CD4-positive, CD25-positive, alpha-beta regulatory T cell (primary cell): ENCODE measurements at places on chromosomes 1 and 21.

DNA sequence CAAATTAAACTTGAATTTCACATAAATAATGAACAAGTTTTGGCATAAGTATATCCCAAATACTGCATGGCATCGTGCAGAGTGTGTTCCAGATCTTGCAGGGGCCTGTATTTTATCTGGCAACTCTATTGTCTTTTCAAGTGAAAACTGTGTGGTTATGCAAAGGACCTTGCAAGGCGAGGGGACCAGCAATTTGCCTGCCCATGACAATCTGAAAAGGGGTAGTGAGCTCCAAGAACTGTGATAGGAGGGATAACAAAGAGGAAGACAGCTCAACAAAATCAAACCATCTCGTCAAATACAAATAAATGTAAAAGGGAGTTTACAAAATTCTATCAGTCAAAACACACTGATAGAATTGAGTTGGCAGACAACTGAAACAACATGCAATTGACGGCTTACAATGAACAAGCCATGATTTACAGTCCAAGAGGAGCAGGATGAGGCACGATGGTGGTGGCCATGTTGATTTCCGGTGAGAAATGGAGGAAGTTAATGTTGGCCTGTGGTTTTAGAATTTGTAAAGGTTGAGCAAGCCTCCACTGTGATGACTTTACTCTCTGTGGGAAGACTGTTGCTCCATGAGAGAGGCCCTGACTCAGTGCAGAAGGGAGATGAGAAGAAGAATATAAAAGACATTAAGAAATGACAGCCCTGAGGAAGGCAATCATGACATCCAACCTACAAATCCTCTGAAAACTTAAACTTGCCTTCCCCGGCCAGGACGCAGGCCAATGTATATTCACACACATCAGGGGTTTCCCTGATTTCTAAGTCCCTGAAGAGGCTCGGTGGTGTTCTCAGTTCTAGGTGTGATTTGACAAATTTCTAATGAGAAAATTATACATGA lies 132.2 kb downstream of the ADSS2 start:
- DNase-seq: peak; percentile 59

GRCh38 chr21:14319805-14320204 lies 63.1 kb downstream of the HSPA13 start:
- no peak for DNase-seq

DNA sequence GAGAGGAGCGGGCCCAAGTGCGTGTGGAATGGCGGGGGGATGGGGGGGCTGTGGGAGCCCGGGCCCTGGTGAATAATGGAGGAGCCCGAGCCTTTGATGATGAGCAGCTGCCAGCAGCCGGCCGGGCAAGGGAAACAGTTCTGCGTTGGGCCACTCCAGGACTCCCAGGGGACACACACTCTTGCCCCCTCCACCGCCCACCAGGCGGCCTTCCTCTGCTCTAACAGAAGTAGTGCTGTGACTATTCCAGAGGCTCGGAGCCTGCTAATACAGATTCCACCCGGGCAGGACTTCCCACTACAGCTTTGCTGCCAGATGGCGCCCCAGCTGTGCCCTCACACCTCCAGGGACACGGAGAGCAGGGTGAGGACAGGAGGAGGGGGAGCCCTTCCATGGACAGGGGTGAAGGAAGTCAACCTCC lies 48.2 kb upstream of the LRP8 start:
- DNase-seq: no peak

DNA sequence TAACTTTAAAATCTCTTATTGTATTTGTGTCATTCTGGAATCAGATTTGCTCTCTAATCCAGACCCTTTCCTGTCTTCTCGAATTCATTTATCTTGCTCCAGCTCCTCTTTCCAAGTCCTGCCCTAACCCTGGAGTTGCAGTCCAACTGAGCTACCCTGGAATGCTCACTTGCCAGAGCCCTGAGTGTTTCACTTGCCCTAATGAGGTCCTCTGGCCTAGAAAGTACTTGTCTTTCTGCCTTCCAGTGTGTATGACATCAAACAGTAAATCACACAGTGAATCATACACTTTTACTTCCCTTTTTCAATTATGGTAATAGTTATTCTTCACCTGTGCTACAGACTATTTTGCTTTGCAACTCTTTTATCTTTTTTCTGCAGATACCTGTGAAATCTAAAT lies 96.9 kb downstream of the NEK7 start:
- DNase-seq: no peak

DNA sequence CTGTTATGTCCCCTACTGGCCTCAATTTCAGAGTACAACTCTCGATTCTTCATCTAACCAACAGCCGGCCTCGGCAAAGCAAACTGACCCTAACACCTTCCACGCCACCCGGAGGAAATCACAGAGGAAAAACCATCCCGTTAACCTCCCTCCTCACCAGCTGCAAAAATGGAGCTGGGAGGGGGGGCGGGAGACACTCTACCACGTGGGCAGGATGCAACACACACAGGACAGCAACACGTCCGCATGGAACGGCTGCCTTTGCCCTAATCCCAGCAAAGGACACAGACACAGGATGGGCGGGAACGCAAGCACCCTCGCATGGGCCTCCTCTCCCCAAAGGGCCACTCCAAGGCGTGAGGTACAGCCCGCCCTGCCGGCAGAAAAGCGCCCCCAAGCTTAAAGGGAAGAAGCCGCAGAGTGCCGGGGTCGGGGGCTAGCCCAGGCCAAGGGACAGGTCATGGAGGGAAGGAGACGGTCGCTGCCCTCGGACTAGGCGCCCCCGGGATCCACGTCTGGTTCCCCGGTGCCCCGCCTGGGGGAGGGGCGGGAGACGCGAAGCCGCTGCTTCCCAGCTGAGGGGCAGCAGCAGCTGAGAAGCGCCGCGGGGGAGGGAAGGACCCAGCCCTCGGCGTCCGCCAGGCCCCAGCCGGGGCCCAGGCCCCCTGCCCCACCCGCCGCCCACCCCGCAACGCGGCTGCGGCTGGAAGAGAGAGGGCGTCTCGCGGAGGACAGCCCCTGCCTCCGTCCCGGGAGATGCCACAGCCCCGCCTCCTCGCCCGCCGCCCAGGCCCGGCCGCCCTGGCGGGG lies 590 bp downstream of the FOXJ3 start:
- no peak for DNase-seq

DNA sequence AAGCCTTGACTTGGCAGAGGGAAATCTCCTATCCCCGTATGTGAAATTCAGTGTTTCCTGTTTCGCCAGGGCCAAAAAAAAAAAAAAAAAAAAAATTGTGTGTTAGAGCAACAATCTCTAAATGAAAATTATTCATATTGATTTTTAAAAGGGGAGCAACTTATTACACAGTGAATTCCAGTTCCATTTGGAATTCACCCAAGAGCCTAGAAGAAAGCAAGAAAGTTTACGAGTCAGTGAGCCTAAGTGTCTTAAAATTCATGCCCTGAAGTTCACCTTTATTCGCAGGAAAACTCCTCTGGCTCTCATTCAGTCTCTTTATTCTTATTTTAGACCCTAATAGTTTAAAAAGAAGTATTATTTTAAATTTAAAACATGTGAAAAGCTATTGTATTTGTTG lies 42.1 kb upstream of the HUNK start:
- DNase-seq: no peak

GRCh38 chr1:178258536-178258935 lies 164.6 kb downstream of the RASAL2 start:
- DNase-seq: no peak

DNA sequence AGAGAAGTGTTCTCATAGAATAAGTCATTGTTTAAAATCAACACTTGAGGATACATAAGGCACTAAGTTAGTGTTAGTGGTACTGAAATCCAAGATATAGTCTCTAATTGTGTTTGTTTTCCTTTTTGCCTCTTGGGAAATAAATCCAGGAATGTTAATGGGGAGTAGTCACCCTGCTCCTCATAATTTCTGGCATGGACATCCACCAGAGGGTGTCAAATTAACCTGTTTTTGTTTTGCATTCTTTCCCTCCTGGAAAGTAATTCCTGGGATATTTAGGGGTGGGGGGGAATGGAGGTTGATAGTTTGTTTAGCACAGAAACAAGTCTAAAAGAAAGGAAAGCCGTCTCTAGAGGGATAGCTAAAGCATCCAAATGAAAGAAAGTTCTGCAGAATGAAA lies 87.8 kb upstream of the MAP1LC3C start:
- DNase-seq: no peak

- no peak for DNase-seq
Observed at GRCh38 chr1:109263234-109263596, 13.9 kb downstream of the CELSR2 start.

GRCh38 chr1:231778009-231778719 lies 151.6 kb downstream of the DISC1 start:
- no peak for DNase-seq

GRCh38 chr1:236576004-236576403 lies 28.3 kb downstream of the HEATR1 start:
- no peak for DNase-seq

- DNase-seq: no peak
Observed at GRCh38 chr21:26946744-26947446, 20.0 kb downstream of the ADAMTS5 start.

GRCh38 chr1:235767795-235768194 lies 98.9 kb downstream of the LYST start:
- DNase-seq: no peak

DNA sequence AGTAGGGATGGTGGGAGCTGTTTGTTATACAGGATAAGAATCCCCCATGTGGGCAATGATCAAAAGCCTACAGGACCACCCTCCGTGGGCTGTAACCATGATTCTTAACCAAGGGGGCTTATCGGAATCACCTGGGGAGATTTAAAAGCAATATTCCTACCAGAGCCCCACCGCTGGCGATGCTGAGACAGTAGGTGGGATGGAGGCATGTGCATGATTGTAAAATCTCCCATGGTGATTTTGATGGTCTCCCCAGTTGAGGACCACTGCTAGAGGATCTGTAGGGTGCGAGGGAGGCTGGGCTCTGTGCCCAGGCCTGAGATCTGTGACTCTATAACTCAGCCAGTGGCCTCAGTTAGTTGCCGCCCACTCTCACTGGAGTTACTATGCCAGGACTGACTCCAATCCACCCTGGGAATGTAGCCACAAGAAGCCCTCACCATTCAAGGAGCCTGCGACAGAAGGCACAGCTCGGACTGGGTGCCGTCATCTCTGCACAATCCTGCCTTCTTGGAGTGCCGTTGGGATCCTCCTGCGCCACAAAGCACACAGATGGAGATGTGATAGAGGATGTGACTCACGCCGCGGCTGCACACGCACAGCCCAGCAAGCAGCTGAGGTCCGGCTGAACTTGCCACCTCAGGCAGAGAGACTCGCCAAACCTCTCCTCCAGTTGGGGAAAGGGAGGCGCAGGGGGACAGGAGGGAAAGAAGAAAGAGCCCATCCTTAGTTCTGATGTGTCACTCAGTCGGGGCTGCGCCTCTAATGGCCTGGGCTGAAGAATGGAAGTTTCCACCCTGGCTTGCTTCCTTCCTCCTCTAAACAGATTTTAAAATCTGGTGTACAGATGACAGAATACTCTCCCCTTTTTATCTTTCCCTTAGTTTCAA lies 26.5 kb downstream of the AKNAD1 start:
- DNase-seq: no peak

DNA sequence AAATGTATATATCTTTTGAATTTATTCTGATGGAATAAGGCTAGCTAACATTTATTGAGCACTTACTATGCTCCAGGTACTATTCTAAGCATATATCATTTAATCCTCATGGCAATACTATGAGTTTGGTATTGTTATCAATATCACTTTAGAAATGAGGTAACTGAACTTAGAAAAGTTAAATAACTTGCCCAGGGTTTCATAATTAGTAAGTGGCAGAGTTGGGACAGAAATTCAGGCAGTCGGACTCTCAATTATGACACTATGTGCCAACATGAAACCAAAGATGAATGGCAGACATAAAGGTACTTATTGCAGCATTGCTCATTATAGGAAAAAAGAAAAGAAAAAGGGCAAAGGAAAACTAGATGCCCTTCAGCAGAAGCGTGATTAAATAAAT lies 48.2 kb downstream of the RAB3GAP2 start:
- no peak for DNase-seq

DNA sequence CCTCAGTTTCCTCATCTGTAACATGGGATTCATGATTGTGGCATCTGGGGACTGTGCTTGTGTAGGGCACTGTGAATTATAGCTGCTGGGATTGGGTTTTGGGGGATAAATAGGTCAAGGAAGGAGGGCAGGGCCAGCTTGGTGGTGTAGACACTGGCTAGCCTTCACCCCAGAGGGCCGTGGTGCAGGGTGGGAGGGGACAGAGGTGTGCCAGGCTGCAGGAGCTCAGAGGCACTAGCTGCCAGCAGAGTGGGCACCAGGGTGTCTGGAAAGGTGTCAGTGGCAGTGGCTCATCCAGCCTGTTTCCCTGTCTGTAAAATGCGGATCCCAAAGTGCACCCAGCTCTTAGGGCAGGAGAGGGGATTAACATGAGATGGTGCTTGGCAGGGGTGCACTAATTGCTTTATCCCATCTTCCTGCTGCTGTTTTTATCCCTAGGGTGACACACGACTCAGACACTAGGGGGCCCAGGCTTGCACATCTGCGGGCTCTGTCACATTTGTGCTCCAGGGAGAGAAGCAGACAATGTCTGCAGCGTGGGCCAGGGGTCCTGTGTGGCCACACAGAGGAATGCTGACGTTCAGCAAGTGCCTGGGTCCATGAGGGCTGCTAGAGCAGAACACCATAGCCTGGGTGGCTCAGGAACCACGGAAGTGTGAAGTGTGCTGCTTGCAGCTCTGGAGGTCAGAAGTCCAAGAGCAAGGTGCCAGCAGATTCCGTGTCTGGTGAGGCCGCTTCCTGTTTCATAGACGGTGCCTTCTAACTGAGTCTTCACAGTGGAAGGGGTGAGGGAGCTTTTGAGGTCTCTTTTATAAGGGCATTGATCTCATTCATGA lies 19.3 kb downstream of the OBSCN start:
- DNase-seq: no peak

DNA sequence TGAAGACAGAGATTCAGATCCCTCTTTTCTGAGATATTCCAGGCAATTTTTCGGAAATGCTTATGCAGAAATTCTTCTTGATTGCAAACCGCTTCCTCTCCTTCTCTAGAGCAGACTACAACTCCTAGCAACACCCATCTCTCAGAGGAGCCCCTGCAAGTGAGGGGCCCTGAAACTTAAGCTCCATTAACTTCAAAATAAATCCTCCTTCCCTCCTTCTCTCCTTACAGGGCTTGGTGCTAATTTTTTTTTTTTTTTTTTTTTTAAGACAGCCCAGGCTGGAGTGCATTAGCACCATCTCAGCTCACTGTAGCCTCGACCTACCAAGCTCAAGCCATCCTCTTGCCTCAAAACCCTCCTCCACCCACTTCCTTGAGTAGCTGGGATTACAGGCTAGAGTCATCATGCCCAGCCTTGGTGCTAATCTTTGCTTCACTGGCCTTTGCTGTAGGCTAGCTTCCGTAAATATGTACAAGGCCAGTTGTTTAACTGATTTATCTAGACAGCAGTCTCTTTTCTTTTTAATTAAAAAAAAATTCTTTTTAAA lies 30.2 kb upstream of the SFPQ start:
- no peak for DNase-seq

DNA sequence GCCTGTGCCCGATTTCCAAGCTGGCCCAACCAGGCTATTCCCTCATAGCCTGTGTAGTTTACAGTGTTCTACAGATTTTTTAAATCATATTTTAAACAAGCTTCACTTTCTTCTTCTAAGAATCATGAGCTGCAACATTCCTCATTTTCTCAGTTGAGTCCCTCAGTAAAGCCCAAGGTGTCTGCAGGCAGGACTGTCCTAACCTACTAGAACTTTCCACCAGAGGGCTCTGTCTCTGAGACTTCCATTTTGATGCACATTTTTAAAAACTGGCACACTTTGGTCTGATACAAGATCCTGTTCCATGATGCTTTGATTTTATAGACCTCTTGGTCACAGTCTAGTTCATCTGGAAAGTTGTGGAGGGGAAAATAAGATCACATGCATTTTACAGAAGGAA lies 21.6 kb upstream of the SLAMF6 start:
- peak; percentile 63 for DNase-seq
